Naive thymus-derived CD4-positive, alpha-beta T cell (primary cell): ENCODE measurements at places on chromosomes 7 and 10. TPM values are rescaled to one million over a fixed set of nuclear protein-coding genes. Genes with fewer than 3 reads are reported as not detected.

GRCh38 chr7:93249491-93250148 is 17.5 kb downstream of the VPS50 start:
- DNase-seq, result no peak
- no peaks in the 10 kb centered on the region for H3K36me3 ChIP-seq
- H3K4me3 ChIP-seq, result no peak overlapping the region

- H3K27me3 ChIP-seq, result no peaks in the 10 kb centered on the region
- H3K4me1 ChIP-seq, result no peaks in the 10 kb centered on the region
- no peak overlapping the region for H3K4me3 ChIP-seq
- H3K27ac ChIP-seq, result no peak overlapping the region
- no peak for DNase-seq
These were observed 335.9 kb downstream of the WDR37 start for GRCh38 chr10:1392127-1392526.

DNA sequence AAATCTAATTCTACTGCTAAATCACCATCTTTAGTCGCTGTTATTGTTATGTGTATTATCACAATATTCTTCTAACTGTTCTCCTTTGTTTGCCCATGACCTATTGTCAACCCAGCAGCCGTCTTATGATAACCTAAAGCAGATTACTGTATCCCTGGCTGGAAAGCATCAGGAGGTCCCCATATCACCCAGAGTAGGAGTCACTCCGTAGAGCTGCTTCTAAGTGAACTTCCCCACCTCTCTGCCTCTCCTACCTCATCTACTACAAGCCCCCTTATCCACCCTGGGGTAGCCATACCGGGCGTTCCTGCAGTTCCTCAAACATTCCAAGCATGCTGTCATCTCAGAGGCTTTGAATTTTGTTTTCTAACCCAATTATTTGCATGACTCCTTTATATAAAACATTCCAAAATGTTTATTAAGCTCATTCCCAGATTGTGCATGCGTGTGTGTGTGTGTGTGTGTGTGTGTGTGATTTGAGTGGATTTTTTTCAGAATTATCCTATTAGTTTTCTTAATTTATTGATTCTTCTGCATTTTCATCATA is 39.7 kb downstream of the POU6F2 start:
- DNase-seq, result no peak
- H3K27me3 ChIP-seq, result no peaks in the 10 kb centered on the region
- H3K27ac ChIP-seq, result no peak overlapping the region
- H3K4me1 ChIP-seq, result no peaks in the 10 kb centered on the region

DNA sequence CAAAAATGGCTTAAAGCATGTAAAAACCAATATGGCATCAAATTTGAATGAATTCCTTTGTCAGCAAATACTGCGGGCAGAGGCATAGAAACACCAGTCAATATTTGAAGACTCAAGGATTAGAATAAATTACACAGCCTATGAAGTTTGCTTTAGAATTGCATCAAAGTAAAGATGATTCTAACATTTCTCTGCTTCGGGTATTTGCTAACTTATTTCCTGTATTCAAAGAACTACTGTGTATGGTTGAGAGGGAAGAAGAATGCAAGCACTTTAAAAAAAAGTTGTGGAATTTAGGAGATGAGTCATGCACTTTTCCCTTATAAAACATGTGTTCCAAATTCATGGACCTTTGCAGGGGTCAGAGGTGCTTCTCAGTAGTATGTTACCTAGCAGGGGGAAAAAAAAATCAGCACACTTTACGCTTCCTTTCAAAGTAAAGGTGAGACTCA is 90.1 kb downstream of the PIP4K2A start:
- no peaks in the 10 kb centered on the region for H3K27me3 ChIP-seq
- H3K4me1 ChIP-seq, result peaks cover 82% of the 10 kb centered on the region
- H3K27ac ChIP-seq, result no peak overlapping the region
- H3K36me3 ChIP-seq, result no peaks in the 10 kb centered on the region
- no peak for DNase-seq

GRCh38 chr10:120286280-120286679 is 170.7 kb upstream of the PLPP4 start:
- no peaks in the 10 kb centered on the region for H3K36me3 ChIP-seq
- no peak overlapping the region for H3K4me3 ChIP-seq
- no peaks in the 10 kb centered on the region for H3K27me3 ChIP-seq
- no peaks in the 10 kb centered on the region for H3K4me1 ChIP-seq
- no peak for DNase-seq

- DNase-seq, result no peak
- H3K4me1 ChIP-seq, result no peaks in the 10 kb centered on the region
- no peak overlapping the region for H3K4me3 ChIP-seq
- no peaks in the 10 kb centered on the region for H3K36me3 ChIP-seq
- H3K27me3 ChIP-seq, result no peaks in the 10 kb centered on the region
- no peak overlapping the region for H3K27ac ChIP-seq
These were observed 239.7 kb upstream of the LRGUK start for GRCh38 chr7:133887459-133887858.

DNA sequence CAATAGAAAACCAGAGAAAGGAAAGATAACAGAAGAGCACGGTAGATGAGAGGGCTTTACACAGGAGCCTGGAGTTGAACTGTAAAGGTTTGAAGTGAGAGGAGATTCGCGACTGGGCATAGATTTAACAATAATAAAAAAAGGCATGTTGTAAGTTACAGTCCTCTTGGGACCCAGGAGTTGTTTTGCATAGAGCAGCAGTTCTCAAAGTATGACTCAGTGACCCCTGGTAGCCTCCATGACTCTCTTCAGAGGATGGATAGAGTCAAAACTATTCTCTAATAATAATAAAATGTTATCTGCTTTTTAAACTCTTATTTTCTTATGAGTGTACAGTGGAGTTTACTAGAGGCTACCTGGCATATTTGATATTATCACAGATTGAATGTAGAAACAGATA is 262.3 kb downstream of the SORCS3 start:
- no peaks in the 10 kb centered on the region for H3K36me3 ChIP-seq
- no peak overlapping the region for H3K4me3 ChIP-seq
- no peaks in the 10 kb centered on the region for H3K27me3 ChIP-seq
- no peak overlapping the region for H3K27ac ChIP-seq

GRCh38 chr10:77264107-77264506 is 373.5 kb downstream of the KCNMA1 start:
- peaks cover 31% of the 10 kb centered on the region for H3K4me1 ChIP-seq
- no peak overlapping the region for H3K4me3 ChIP-seq
- no peaks in the 10 kb centered on the region for H3K36me3 ChIP-seq
- no peak for DNase-seq
- H3K27me3 ChIP-seq, result no peaks in the 10 kb centered on the region
- H3K27ac ChIP-seq, result no peak overlapping the region

GRCh38 chr10:31944071-31944433 is 15.4 kb upstream of the ARHGAP12 start:
- no peaks in the 10 kb centered on the region for H3K36me3 ChIP-seq
- H3K4me3 ChIP-seq, result no peak overlapping the region
- H3K27me3 ChIP-seq, result no peaks in the 10 kb centered on the region
- H3K4me1 ChIP-seq, result no peaks in the 10 kb centered on the region
- H3K27ac ChIP-seq, result no peak overlapping the region
- DNase-seq, result no peak

DNA sequence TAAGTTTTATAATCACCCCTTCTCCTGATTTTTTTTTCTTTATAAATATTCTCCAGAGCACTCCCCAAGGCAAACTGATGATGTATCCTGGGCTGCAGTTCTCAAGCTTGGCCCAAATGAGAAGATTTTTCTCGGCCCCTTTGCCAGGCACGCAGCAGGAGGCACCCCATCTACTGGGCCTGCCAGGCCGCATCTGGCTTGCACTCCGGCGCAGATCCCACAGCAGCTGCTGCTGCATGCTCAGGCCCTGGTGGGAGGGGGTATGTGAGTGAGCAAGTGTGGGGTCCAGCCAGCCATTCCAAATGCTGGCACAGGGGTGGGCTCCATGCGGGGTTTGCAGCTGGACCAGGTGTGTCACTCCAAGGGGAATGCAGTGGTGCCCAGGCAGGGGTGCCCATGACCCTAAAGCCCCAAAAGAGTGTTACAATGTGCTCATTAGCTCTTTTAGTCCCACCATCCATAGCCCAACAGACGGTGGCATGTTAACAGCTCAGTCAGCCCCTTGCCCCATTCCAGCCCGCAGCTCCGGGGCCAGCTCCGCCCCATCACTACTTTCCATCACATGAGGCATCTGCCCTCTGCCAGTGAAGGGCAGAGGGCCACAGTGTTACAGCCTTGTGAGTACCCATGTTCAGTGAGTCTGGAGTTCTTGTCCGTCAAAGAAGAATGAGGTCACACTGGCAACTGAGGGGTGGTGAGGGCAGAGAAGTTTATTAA is 25.9 kb downstream of the OAT start:
- peaks cover 4% of the 10 kb centered on the region for H3K4me1 ChIP-seq
- H3K36me3 ChIP-seq, result no peaks in the 10 kb centered on the region
- H3K4me3 ChIP-seq, result no peak overlapping the region
- DNase-seq, result no peak
- no peaks in the 10 kb centered on the region for H3K27me3 ChIP-seq
- no peak overlapping the region for H3K27ac ChIP-seq

DNA sequence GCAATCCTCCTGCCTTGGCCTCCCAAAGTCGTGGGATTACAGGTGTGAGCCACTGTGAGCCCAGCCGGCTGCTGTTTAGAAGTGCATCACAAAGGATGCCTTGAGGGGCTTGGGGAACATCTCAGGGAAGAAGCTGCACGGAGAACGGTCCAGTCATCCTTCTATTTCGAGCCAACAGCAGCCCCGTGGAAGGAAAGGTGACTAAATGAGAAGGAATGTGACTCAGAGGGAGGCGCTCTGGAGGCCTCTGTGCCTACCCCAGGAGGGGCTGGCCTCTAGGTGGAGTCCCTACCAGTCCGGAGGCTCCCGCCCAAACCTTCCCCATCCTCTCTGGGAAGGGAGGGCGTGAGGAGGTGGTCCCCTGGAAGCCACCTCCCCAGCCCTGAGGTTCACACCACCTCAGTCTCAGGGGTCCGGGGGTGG is 76.2 kb downstream of the CTBP2 start:
- no peak overlapping the region for H3K4me3 ChIP-seq
- no peak overlapping the region for H3K27ac ChIP-seq
- no peak for DNase-seq
- H3K4me1 ChIP-seq, result no peaks in the 10 kb centered on the region
- H3K36me3 ChIP-seq, result no peaks in the 10 kb centered on the region
- H3K27me3 ChIP-seq, result no peaks in the 10 kb centered on the region

- no peak overlapping the region for H3K4me3 ChIP-seq
- no peak overlapping the region for H3K27ac ChIP-seq
- no peaks in the 10 kb centered on the region for H3K36me3 ChIP-seq
- H3K27me3 ChIP-seq, result no peaks in the 10 kb centered on the region
- no peak for DNase-seq
These were observed 107.8 kb downstream of the HECW1 start for GRCh38 chr7:43220250-43220649.

DNA sequence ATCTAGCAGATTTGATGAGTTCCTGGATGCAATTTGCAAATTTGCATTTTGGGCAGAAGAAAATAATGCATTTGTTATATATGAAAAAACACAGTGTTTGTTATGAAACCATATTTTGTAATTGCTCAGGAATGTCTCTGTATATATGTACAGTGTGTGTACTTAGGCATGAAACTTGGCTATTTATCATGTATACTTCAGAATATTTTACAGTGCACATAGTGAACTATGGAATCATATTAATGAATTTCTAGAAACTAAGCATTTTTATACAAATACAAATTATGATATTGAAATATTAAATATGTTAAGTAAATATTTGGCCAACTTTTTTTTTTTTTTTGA is 107.5 kb downstream of the TWIST1 start:
- no peak overlapping the region for H3K27ac ChIP-seq
- H3K27me3 ChIP-seq, result no peaks in the 10 kb centered on the region
- H3K4me1 ChIP-seq, result no peaks in the 10 kb centered on the region
- H3K4me3 ChIP-seq, result no peak overlapping the region

- DNase-seq, result no peak
- no peaks in the 10 kb centered on the region for H3K4me1 ChIP-seq
- H3K4me3 ChIP-seq, result no peak overlapping the region
- H3K27ac ChIP-seq, result no peak overlapping the region
These were observed 415.6 kb downstream of the EXOC4 start for GRCh38 chr7:133668296-133669060.

GRCh38 chr7:37765872-37766525 is 82.4 kb upstream of the NME8 start:
- no peak overlapping the region for H3K27ac ChIP-seq
- no peaks in the 10 kb centered on the region for H3K4me1 ChIP-seq
- no peak overlapping the region for H3K4me3 ChIP-seq

DNA sequence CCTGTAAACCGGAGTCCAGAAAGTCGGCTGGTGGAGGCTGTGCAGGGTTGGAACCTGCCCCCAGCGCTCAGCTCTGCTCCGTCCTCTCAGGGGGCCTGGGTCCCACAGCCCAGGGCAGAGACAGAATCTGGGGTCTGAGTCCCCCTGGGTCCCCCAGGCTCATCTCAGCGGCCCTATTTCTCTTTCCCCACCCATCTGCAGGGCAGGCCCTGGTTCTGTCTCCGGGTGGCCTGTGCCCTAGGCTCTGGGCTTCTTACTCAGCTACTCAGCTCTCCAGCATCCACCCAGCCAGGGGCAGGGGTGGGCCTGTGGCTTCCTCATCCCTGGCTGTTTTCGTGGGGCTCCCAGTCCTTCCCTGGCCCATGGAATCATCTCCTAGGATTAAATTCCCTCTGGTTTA is 183.4 kb downstream of the ADARB2 start:
- H3K4me1 ChIP-seq, result no peaks in the 10 kb centered on the region
- H3K36me3 ChIP-seq, result no peaks in the 10 kb centered on the region
- no peak overlapping the region for H3K27ac ChIP-seq
- H3K4me3 ChIP-seq, result no peak overlapping the region
- no peaks in the 10 kb centered on the region for H3K27me3 ChIP-seq

DNA sequence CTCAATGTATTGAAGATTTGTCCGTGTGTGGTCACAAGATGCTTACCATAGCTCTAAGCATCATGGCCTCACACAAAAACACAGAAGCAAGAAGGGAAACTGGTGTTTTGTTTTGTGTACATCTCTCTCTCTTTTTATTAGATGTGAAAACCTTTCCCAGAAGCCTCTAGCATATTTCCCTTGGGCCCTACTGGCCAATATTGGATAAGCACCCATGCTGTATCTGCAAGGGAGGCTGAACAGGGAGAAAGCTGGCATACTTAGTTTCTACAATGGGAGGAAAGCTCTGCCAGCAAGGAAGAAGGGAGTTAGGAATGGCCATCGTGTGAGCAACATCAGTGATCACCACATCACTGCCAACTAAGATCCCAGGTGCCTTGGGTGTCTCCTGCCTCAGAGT is 9.6 kb upstream of the NAMPT start:
- no peaks in the 10 kb centered on the region for H3K27me3 ChIP-seq
- no peak overlapping the region for H3K27ac ChIP-seq
- no peak for DNase-seq

GRCh38 chr7:29883462-29884398 is 77.4 kb downstream of the WIPF3 start:
- peaks cover 6% of the 10 kb centered on the region for H3K4me1 ChIP-seq
- no peaks in the 10 kb centered on the region for H3K36me3 ChIP-seq
- H3K27ac ChIP-seq, result no peak overlapping the region
- H3K4me3 ChIP-seq, result no peak overlapping the region

GRCh38 chr7:26664735-26665416 is 199.5 kb downstream of the SKAP2 start:
- H3K4me1 ChIP-seq, result no peaks in the 10 kb centered on the region
- H3K27ac ChIP-seq, result no peak overlapping the region
- peak; percentile 56 for DNase-seq
- peak overlapping the region; percentile 53 for H3K4me3 ChIP-seq
- no peaks in the 10 kb centered on the region for H3K27me3 ChIP-seq

Gene GPAM
- 3.7 TPM for total RNA-seq

Gene LEP
- not detected for total RNA-seq

Gene RNF32
- total RNA-seq, result 2.1 and 4.1 TPM in 2 replicates

Gene ITGB8
- total RNA-seq, result not detected

Gene DPP6
- total RNA-seq, result not detected

Gene MBL2
- not detected for total RNA-seq

Gene EPHB6
- total RNA-seq, result 78.8 TPM

Gene ANKRD30A
- not detected for total RNA-seq

Gene CREB3L2
- total RNA-seq, result 23.9 TPM

Gene MAPK8
- total RNA-seq, result 30.8 and 33.6 TPM in 2 replicates

Gene NUTM2E
- total RNA-seq, result 0.12 and 0.18 TPM in 2 replicates

Gene MRLN
- not detected in 2 replicates for total RNA-seq
